ENCODE measurements at places on chromosomes 6 and 20.

GRCh38 chr20:43681991-43682410 lies 15.1 kb downstream of the MYBL2 start:
- no peak for DNase-seq

- DNase-seq, result no peak
These were observed 137.8 kb upstream of the SPACA1 start for GRCh38 chr6:87909849-87910248.

DNA sequence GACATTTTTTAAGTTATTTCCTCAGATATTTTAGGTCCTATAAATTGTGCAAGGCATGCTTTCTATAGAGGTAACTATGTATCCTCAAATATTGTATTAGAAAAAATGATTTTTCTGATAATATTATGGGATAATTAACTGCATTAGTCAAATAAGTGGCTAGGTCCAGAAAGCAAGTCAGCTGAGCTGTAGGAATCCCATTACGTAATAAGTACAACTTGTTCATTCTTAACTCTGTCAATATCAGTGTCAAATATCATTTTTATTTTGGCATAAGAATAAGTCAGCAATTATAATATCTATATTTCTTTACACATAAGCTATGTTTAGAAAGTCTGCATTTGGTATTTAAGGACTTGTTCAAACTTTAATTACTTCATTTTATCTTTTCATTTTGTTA lies 830.9 kb upstream of the GJE1 start:
- no peak for DNase-seq

DNA sequence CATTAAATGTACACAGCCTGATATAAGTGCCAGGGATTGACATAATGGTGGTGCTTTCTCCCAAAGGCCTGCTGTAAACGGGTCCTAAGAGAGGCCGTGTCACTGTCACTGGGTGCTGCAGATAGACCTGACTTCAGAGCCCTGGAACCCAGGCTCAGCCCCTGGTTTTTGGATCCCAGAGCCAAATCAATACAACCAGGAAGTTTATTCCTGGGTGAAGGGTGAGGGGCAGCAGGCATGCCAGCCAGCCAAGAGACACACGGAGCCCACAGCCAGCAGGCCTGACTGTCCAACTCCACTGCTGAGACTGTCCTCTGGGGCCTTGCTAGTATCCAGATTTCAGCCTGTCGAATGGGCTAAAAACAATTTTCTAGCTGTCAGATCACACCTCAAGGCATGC lies 12.8 kb upstream of the ARMC12 start:
- DNase-seq, result no peak

GRCh38 chr6:100296810-100297544 lies 167.7 kb downstream of the SIM1 start:
- DNase-seq, result no peak

- DNase-seq, result no peak
These were observed 226.6 kb downstream of the ALDH8A1 start for GRCh38 chr6:134723081-134723871.
